SK-N-MC (cell line): ENCODE measurements at places on chromosomes 5 and 9.

GRCh38 chr9:99167119-99167518 is 54.6 kb downstream of the ALG2 start:
- DNase-seq: no peak

GRCh38 chr5:124402144-124402581 is 344.3 kb downstream of the ZNF608 start:
- DNase-seq: no peak

DNA sequence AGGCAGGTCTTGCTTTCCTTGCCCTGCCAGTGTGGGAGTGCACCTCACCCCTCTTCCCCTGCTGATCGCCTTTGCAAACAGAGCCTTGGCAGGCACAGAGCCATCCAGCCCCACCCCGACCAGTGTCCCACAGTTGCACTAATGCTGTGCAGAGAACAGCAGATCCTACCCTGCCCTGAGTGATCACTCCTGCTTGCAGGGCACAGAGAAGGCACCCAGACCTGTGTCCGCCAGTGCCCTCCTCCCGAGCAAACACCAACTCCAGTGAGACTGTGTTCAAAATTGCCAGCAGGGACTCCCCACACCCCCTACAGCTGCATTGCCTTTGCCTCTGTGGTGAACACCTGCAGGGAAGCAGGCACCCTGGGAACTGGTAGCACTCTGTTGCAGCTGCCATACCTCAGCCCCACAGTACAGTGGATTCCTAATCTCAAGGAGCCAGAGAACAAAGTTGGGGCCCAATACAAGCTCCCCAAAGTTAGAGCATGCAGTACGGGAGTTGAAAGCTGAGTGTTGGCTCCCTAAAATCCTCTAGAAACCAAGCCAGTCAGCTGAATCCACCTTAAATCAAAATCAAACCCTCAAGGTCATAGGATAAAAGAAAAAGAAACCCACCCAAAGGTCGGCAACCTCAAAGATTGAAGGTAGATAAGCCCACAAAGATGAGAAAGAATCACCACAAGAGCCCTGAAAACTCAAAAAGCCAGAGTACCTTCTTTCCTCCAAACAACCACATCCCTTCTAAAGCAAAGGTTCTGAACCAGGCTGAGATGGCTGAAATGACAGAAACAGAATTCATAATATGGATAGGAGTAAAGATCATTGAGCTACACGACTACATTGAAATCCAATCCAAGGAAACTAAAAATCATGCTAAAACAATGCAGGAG is 92.9 kb upstream of the PIK3R1 start:
- DNase-seq: no peak

GRCh38 chr5:82794876-82795275 is 282.3 kb downstream of the TMEM167A start:
- no peak for DNase-seq

GRCh38 chr5:3330442-3330841 is 265.2 kb upstream of the IRX1 start:
- DNase-seq: no peak

DNA sequence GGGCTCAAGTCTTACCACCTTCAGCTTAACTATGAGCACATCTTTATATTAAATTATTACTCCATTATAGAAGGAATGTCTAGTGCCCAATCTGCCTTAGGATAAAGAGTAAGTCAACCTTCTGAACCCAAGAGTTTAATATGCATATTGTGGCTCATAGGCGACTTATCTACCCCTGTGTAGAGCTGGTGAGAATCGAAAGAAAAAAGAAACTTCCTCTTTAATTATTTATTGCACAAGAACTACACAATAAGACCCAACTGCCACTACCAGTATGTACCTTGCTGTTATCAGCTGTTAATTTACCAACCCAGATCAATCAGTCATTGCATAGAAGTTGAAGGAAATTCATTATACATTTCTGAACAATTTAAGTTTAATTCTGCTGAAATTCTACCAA is 329.1 kb upstream of the SLC24A2 start:
- no peak for DNase-seq

GRCh38 chr5:58460732-58461286 is 923 bp upstream of the PLK2 start:
- peak; percentile 16 for DNase-seq

DNA sequence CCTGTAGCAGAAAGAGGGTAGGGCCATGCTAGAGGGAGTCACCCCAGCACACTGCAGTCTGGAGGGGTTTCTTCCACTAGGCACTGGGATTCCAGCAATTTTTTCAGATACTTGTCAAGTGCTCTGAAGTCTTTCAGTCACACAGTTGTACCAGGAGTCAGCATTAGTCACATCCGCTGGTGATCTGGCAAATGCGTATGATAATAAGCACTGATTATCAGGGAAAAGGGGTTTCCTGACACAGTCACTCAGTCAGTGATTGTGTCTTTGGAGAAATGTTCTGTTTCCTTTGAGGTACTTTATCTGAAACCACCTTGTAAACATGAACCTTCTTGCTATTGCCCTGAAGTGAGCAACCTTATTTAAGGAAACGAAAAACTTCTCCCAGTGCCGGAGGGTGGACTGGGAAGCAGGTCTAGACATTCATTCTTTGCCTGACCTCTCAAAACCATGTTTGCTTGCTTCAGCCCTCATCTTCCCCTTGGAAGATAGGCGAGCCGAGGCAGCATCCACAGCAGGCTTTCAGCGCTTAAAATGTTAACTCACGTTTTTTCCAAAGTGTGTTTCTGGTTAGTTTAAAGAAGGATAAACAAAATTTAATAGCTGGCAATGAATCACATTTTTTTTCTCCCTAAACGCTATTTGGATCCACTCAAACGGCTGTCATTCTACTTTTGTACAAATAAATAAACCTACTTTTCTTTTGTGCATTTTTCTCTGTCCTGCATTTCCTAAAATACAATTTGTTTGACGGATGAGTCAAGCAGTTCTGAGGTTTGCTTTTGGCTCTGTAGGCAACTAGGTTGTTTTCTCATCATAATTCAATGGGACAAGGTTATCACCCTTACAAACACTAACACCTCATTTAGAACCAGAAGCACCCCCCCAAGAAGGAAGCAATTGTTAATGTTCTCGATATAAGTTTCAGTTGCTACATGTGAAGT is 77.7 kb downstream of the FOXD1 start:
- no peak for DNase-seq

- no peak for DNase-seq
Measured at GRCh38 chr5:108560166-108560565, 178.3 kb upstream of the FBXL17 start.

- DNase-seq: no peak
Measured at GRCh38 chr5:137708796-137709559, 26.9 kb downstream of the KLHL3 start.

- DNase-seq: no peak
Measured at GRCh38 chr9:8845376-8845775, 1045.8 kb upstream of the DMAC1 start.

DNA sequence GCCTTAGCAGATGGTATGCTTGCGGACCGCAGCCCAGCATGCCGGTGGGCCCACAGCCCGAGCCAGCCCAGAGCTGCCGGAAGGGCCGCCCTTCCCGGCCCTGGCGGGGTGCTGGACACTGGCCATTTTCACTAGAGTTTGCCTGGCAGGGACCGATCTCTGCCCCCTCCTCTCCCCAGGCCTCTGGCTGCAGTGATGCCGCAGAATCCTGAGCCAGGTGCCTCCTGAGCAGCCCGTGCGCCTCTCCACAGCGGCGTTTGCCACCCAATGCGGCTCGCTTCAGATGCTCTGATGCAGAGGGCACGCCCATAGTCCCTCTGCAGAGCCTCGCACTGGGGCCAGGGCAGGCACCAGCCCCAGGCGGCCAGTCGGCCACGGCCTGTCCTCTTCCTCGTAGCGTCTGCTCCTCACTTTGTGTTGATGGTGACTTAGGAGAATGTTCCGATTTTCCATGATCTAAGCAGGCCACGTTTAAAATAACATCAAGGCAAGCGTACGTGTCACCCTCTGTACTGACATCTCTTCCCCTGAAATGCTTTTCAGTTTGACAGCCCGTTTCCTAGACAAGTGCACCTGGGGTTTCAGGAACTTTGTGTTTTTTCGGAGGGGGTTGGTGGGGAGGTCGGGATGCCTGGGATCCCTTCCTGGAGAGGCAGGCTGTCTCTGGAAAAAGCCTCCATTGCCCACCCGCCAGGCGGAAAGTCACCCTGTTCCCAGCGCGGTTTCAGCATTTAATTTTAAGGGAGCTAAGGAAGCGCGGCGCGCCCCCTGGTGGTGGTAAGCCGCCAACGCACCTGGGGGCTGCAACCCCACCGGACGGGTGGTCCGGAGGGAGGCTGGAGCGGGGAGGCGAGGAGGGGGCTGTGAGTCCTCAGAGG is 29.8 kb upstream of the HMCN2 start:
- no peak for DNase-seq

DNA sequence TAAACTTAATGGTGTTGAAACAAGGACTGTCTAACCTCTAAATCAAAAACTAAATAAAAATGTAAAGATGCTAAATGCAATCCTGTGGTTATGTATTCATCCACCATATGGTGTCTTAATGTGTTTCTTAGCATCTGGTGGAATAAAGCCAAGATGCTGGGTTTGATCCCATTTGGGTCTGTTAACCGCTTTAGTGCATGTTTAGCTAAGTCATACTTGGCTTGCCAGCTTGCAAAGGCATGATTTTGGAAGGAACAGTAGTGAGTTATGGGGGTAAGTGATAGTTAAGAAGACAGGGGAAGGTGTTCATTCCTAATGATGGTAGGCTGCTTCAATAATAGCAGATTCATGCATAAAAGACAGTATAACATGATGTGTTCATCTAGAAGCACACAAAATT is 139.0 kb upstream of the SLC27A6 start:
- no peak for DNase-seq
